NCI-H1048 (cell line): ENCODE measurements at places on chromosomes 11 and 22.

GRCh38 chr11:121550247-121551030 lies 97.7 kb upstream of the SORL1-AS1 start:
- DNase-seq = no peak

DNA sequence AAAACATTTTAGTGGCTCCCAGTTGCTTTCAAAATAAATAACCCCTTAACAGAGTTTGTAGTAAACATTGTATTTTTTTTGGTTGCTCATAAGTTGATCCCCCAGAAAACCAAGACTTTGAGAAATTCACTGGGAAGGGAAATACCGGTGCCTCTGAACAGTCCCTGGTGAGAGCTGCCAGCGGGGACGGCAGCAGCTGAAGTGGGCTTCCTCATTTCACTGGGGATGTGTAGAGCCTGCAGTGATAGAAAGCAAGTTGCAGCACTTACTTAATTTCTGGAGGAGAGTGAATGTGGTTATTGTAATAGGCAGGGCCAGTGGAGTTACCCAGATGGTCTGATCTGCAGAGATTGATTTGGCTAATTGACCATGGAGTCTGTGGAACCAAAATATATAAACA lies 18.6 kb upstream of the MCHR1 start:
- no peak for DNase-seq

DNA sequence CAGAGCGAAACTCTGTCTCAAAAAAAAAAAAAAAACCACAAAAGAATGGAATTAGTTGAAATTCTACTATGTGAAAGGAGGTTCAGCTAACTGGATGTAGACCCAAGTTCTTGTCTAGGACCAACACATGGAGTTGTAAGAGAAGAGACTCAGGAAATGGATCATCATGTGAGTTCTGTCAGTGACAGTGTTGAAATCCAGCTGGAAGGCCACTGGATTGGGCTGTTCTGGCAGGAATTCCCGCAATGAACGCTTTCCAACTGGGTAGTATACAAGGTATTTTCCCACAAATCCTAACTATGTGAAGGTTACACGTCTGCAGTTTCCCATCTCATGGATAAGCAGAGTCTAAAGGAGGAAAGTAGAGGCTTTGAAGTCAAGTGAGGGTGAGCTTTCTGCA lies 151.2 kb downstream of the MAML2 start:
- no peak for DNase-seq

GRCh38 chr11:119717839-119718534 lies 11.0 kb downstream of the NECTIN1 start:
- no peak for DNase-seq

- DNase-seq = no peak
Observed at GRCh38 chr11:93741882-93742226, 382 bp downstream of the C11orf54 start.

DNA sequence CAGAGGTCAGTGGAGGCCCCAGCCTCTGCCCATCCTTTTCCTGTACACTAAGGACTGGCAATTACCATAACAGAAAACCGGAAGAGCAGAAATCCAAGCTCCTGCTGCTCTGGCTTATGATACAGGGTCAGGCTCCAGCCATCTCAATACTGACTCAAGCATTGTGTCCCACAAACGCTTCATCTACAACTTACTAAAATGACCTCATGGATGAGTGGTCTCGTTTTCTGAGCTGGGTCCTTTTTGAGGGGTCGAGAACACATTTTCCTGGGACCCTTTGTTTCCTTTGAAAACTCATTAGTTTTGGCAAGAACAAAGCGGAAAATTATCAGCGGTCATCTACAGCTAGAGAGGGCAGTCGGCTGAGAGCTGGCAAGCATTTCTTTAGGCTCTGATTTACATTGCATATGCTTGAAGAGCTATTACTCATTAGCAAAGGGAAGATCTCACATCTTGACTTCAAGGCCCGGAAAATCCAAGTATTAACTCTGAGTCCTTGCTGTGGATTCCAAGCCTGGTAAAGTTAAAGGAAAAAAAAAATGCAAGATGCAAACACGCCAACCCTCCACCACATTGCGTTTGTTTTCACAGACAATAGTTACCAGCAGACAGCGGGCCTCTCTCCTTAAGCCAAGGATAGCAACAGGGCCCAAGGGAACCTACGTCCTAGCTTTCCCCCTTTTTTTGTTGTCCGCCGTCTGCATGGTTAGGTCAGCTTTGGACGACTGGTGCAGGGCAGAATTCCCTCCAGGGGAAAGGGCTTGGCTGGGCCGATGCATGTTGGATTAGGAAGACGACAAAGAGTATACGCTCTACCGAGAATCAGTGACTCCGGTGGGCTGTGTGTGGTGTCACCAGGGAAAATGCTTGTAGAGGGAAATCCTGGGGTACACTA lies 1.8 kb downstream of the TESMIN start:
- no peak for DNase-seq

DNA sequence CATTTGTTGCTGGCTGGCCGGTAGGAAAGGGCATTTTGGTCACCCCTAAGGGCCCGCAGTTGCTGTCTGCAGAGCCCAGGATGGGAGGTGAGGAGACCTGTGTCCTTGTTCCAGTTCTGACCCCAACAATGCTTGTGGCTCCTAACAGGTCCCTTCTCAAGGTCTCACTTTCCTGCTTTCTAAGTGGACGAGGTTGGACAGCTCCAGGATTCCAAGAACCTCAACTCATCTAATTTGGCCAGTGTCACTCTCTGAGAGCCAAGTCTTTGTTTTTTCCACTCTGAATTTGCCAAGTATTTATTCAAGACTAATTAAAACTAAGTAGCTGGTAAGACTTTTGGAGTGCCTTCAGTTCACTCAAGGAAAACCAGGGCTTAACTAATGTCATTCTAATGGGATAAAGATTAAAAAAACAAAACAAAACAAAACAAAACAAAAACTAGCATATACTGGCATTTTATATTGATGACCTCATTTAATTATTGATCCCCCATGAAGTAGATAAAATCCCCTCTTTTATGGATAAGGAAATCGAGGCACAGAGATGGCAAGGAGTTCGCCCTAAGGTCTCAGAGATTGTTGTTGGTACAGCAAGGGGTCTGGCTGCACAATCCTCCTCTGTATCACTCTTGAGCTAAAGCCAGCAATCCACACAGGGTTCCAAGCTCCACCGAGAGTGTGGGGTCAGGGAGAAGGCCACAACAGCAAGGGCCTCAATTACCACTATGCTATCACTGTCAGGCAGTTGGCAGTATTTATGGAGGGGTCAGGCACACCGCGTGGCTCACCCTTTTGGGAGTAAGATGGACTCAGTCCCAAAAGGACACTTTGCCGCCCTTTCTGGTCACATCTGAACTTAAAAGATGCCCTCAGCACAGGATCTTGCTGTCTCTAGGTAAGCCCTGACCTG lies 8.1 kb downstream of the SGSM1 start:
- no peak for DNase-seq

GRCh38 chr11:117932426-117932825 lies 3.2 kb upstream of the TMPRSS13 start:
- no peak for DNase-seq

DNA sequence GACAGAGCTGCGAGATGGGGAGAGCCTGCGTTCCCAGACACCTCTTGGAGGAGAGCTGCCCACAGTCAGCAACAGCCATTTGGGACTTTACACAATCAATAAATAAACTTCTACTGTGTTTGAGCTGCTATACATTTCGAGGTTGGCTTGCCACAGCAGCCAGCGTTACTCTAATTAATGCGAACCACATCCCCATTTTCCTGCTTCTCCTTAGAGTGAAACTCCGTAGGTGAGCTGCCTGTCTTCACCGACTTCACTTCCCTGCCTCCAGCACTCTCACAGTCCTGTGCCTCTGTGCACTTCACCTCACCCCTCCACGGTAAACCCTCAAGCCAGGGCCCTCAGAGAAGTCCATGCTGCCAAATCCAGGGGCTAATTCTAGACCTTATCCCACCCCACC lies 5.9 kb upstream of the SLC22A12 start:
- no peak for DNase-seq

DNA sequence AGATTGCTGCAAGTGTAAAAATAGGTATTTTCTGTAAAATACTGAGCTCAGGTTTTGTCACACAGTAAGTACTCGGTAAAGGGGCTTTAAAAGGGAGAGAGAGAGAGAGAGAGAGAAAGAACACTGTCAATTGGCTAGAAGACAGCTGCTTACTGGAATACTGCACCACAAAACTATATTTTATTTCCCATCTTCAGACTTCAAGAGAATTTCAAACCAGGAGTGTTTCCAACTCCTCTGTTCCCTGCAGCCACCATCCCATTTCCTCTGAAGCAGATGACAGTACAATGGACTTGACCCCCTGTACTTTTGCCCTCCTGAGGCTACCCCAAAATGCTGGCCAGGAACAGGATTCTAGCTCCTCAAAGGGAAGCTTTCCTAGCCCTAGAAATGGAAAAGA lies 89.7 kb downstream of the RELT start:
- DNase-seq = no peak

- no peak for DNase-seq
Observed at GRCh38 chr22:24428751-24429410, 1.5 kb downstream of the ADORA2A start.

DNA sequence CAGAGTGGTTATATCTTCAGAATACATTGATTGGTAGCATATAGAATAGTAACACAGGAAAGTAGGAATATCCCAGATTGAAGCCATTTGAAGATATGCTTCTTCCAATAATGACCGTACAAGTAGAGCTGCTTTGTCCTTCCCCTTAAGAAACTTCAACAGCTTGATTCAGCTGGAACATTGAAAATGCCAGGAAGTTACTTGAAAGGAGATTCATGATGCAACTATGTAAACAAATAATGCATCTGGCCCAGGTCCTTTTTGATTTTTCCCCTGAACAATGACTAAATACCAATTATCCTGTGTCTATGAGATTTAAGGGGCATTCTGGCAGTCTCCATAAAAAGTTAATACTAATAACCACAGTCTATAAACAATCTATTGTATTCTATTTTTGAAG lies 3.0 kb downstream of the DKK3 start:
- no peak for DNase-seq

- no peak for DNase-seq
Observed at GRCh38 chr11:115166820-115167219, 337.4 kb downstream of the CADM1 start.

DNA sequence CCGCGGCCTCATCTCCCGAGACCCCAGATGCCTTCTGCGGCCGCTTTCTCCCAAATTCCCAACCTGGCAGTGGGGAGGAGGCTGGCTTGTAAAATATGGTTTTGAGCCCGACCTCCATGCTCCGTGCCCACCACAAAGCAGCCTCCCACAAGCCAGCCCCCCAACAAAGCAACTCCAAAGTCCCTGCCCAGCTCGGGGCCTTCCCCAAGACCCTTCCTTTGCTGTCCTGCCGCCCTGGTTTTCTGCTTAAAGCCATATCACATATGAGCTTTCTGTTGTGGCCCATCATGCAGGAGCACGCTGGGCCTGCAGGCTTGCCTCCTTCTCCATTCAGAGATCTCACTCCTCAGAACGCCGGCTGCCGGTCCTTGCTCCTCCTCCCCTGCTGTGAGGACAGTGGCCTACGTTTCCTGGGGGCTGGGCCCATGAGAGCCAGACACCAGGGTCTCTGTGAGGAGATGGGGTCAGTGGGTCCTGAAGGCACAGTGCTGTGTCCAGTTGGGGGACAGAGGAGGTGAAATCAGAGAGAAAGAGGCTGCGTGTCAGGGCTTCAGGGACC lies 680.0 kb downstream of the BRD1 start:
- no peak for DNase-seq
